ENCODE measurements at places on chromosomes 3 and 15.

GRCh38 chr3:71461749-71462483, 121.6 kb downstream of the FOXP1 start:
- DNase-seq, result no peak

GRCh38 chr3:123076496-123077418, 9.9 kb downstream of the PDIA5 start:
- DNase-seq, result no peak

- DNase-seq, result no peak
Observed at GRCh38 chr3:61350782-61351309, 99.6 kb upstream of the FHIT start.

DNA sequence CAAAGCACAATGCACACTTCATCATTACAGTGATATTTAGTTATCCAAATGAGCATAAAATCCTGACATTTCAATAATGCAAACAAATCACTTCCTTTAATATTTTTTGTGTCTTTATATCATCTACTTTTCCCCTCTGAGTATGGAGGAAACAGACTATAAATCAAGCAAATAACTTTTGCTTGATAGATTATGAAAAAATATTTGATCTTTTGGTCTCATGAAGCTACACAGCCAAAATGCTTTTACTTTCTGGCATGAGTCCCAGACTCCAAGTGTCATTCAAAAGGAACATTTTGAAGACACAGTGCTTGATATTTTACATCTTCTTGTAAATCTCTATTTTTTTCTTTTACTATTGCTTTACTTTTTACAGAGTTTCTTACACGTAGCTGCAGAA, 215.3 kb upstream of the ROBO1 start:
- DNase-seq, result no peak

GRCh38 chr15:82936966-82937711, 15.4 kb downstream of the HOMER2 start:
- no peak for DNase-seq

DNA sequence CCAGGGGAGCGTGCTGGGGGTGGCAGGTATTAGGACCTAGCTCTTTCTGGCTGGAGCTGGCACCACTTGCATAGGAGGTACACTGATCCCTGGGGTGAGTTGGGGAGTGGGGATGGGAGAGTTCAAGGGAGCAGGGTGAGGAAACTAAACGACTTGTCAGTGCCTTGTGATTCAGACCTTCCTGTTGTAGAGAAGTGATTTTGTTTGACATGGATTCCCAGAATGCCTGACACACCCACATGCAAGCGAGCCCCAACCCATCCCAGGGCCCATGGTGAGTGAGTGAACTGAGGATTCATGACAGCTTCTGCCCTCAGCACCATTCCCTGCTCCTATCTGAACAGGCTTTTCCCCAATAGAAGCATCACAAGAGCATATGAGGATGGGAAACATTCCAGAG, 15.6 kb upstream of the UBE2Q2 start:
- no peak for DNase-seq

DNA sequence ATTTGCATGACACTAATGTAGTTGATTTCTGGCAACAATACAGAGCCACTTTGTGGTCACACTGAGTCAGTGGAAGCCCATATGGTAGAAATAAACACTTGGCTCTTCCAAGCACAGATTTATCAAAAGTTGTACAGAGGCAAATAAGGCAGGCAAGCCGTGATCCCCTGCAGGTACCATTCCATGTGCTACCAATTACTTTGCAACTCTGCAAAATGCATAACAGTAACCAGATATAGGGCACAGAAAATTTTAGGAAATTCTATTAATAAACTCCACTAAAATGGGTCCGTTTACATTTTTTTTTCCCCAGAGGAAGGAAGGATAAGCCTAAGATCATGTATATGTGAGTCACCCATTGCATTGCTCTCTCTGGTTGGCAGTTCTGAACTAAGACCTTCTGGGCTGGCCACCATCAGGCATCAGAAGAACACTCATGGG, 103.1 kb upstream of the PTX3 start:
- DNase-seq, result no peak

DNA sequence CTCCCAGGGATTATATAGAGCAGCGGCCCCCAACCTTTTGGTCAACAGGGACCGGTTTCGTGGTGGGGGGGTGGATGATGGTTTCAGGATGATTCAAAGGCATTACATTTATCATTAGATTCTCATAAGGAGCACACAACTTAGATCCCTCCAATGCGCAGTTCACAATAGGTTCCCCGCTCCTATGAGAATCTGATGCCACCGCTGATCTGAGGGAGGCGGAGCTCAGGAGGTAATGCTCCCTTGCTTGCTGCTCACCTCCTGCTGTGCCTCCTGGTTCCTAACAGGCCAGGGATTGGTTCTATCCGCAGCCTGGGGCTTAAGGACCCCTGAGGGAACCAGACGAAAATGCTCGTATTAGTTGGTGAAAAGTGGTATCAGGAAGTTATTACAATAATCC, 1.3 kb upstream of the HACD2 start:
- no peak for DNase-seq

DNA sequence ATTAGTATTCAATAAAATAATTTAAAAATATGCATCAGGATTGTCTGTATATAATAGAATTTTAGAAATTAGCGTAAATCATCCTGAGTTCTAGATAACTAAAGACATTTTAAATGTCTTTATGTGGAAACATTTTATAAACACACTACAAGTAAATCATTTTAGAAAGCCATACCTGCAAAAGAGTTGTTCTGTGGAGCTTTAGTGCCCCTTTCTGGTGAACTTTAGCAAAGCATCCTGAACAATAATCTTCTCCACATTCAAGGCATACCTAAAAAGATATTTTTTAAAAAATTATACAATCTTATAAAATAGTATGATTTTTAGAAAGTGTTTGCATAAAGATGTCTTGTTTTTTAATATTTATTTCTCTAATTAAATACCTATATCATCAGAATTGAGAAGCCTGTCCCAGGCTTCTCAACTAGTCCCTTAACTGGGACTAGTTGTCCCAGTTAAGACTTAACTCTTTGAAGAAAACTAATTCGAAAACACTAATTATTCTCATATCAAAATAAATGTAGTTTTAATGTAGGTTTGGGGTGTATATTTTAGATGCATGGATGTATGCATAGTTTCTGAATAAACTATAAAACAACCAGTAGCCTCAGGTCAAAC, 29.7 kb downstream of the ZBBX start:
- no peak for DNase-seq

- DNase-seq, result no peak
Observed at GRCh38 chr3:82462977-82463376, 701.5 kb upstream of the GBE1 start.
